HCT116 (cell line): ENCODE measurements at places on chromosomes 2 and 18. TPM values are rescaled to one million over a fixed set of nuclear protein-coding genes. Genes with fewer than 3 reads are reported as not detected.

ASXL3 gene
- not detected for total RNA-seq

CFC1 gene
- total RNA-seq: not detected

GALNT3 gene
- total RNA-seq: 9.8 TPM

HOXD4 gene
- total RNA-seq: 0.61 TPM

FAHD2A gene
- total RNA-seq: 25.4 TPM

RUFY4 gene
- total RNA-seq: 0.27 TPM

TGFA gene
- total RNA-seq: 50.1 TPM

POMC gene
- total RNA-seq: not detected

SLC9A4 gene
- 0.07 TPM for total RNA-seq

CRYGC gene
- not detected for total RNA-seq

DNA sequence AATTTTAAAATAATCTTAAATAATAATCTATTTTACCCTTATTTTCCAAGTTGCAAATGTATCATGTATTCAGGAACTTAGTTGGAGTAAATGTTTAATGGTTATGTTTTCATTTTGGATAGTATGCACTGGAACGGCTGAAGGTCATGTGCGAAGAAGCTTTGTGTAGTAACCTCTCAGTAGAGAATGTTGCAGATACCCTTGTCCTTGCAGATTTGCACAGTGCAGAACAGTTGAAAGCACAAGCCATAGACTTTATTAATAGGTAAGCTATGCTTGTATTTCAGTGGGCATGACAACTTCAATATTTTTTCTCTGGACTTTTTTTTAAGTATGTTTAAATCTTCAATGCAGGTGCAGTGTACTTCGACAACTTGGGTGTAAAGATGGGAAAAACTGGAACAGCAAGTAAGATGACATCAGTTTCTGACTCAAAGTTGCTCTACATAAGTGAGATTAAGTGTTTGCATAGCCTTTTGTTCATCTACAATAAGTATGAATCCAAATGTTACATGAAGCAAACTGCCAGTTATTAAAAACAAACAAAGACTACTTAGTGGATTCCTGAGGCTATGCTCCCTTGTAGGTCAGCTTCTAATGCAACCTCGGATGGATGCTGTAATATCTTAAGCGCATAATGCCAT, 63.1 kb downstream of the SPOPL start:
- no peaks in the 10 kb centered on the region for H3K4me1 ChIP-seq
- H3K27me3 ChIP-seq: no peaks in the 10 kb centered on the region
- H3K27ac ChIP-seq: no peak overlapping the region
- 0 out of 2 replicates have a peak, but pooled peaks cover 12% of the 10 kb centered on the region for H3K36me3 ChIP-seq

- no peak overlapping the region for H3K4me3 ChIP-seq
- no peaks in the 10 kb centered on the region for H3K4me1 ChIP-seq
- no peaks in the 10 kb centered on the region for H3K36me3 ChIP-seq
- H3K27ac ChIP-seq: no peak overlapping the region
- no peak for DNase-seq
These were observed 663.7 kb downstream of the PLCL1 start for GRCh38 chr2:198468136-198468535.

GRCh38 chr18:22846088-22846683, 86.9 kb upstream of the RBBP8 start:
- no peaks in the 10 kb centered on the region for H3K27me3 ChIP-seq
- H3K4me1 ChIP-seq: peaks cover 14% of the 10 kb centered on the region
- H3K36me3 ChIP-seq: no peaks in the 10 kb centered on the region

DNA sequence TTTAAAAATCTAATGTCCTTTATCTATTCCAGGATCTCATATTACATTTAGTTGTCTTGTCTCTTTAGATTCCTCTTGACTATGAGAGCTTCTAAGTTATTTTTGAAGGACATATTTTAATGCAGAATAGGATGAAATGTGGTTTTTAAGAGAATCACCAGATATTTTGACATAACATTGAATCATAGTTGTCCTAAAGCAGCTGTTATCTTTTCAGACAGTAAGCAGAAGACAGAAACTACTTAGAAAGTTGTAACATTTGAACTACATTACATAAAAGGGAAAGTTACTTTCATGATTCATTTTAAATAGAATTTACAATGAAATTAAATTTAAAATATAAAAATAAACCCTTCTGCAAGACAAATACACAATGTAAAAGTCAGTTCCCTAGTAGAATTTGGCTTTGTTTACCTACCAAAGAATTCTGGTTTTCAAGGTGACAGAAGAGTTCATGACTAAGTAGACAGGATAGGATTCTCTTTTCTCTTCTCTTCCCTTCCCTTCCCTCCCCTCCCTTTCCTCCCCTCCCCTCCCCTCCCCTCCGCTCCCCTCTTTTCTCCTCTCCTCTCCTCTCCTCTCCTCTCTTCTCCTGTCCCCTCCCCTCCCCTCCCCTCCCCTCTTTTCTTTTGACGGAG, 186.0 kb downstream of the DIS3L2 start:
- H3K27me3 ChIP-seq: no peaks in the 10 kb centered on the region
- no peak overlapping the region for H3K4me3 ChIP-seq
- H3K36me3 ChIP-seq: no peaks in the 10 kb centered on the region
- no peak overlapping the region for H3K27ac ChIP-seq
- no peaks in the 10 kb centered on the region for H3K4me1 ChIP-seq

- H3K4me3 ChIP-seq: no peak overlapping the region
- no peaks in the 10 kb centered on the region for H3K27me3 ChIP-seq
- no peak for DNase-seq
These were observed 5.2 kb upstream of the DLX2 start for GRCh38 chr2:172107690-172108586.

GRCh38 chr18:67651438-67651837, 134.9 kb upstream of the DSEL start:
- no peak overlapping the region for H3K4me3 ChIP-seq
- no peaks in the 10 kb centered on the region for H3K36me3 ChIP-seq
- H3K27ac ChIP-seq: no peak overlapping the region

DNA sequence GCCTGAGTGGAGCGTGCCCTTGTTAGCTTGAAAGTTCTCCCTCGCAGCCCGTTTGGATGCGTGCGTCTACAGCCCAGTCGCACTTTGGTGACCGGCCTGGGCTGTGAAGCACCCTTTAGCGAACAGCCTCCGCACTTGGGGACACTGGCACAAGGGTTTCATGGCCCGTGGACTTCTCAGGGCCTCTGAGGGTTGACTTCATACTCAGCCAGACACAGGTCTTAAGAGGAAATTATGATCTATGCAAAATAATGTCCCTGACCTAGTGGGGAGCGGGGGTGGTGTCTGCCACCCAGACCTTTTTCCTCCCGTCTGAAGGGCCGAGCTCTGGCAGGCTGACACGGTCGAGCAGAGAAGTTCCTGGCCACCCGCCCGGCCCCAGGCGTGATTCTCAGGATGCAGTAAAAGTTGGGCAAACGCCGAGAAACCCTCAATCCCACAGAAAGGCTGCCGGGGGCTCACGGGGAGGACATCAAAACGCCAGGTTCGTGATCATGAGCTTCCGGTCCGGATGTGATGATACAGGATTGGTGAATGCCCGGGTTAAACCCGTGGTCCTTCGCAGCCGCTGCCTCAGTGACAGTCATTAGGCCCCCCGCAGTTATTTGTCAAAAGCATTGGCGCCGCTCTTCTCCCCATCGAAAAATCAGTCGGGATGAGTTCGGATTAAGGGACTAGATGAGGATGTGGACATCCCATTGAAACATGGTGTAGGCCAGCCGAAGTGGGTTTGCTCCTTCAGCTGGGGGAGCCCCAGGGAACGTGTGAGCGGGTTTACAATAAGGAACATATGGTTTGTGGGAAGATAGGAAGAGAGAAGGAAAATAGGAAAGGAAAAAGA, 3.6 kb upstream of the PAX3 start:
- no peak overlapping the region for H3K4me3 ChIP-seq
- H3K27ac ChIP-seq: no peak overlapping the region
- H3K4me1 ChIP-seq: no peaks in the 10 kb centered on the region

DNA sequence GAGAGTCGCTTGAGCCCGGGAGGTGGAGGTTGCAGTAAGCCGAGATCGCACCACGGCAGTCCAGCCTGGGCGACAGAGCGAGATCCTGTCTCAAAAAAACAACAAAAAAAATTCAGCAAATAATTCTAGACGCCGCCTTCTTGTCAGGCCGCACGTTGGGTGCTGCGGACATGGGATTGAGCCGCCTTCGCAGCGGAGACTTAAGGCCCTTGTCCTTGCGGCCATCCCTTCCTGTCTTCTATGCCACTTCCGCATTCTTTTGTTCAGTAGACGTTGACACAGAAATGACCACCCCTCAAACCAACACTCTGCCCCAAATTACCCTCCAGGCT, 15.8 kb downstream of the PTPN18 start:
- H3K4me1 ChIP-seq: peaks cover 32% of the 10 kb centered on the region
- no peak for DNase-seq
- H3K4me3 ChIP-seq: peak overlapping the region; percentile 75
- H3K27ac ChIP-seq: peak overlapping the region; percentile 80

GRCh38 chr2:85537600-85538506, 1.1 kb upstream of the MAT2A start:
- peak overlapping the region; percentile 99 for H3K27ac ChIP-seq
- peaks cover 32% of the 10 kb centered on the region for H3K36me3 ChIP-seq
- H3K27me3 ChIP-seq: no peaks in the 10 kb centered on the region
- H3K4me1 ChIP-seq: peaks cover 14% of the 10 kb centered on the region; the same call in 1 of the 2 replicates
- DNase-seq: no peak
- peak overlapping the region; percentile 84 for H3K4me3 ChIP-seq

- no peak overlapping the region for H3K27ac ChIP-seq
- no peak for DNase-seq
- H3K4me3 ChIP-seq: no peak overlapping the region
- no peaks in the 10 kb centered on the region for H3K36me3 ChIP-seq
- no peaks in the 10 kb centered on the region for H3K4me1 ChIP-seq
- H3K27me3 ChIP-seq: no peaks in the 10 kb centered on the region
These were observed 1953.4 kb upstream of the LRRTM1 start for GRCh38 chr2:82257796-82258555.

DNA sequence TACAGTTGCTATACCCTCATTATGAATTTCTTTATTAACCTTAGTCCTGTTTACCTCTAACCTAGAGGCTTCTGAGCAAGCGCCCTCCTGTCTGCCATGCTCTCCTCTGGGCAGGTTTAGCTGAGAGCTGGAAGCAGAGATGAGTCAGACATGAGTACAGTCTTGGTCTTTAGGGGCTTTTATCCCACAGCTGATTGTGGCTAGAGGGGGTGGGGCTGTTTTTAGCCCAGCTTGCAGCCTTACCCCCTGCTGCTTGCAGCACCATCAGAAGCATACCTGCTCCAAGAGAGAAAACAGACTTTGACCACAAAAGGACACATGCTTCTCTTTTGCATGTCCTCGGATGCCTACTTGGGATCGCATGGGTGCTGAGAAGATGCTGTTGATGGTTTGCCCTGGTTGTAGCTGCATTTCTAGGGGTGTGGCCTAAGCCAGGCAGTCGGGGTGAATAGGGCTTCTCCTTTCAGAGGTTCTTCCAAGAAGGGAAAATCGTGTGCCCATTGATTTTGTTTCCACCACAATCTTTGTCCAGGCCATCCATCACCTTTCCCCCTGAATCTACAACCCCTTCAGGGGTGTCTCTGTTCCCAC, 115.0 kb upstream of the LGALSL start:
- no peak overlapping the region for H3K4me3 ChIP-seq
- no peaks in the 10 kb centered on the region for H3K4me1 ChIP-seq
- H3K36me3 ChIP-seq: no peaks in the 10 kb centered on the region
- H3K27me3 ChIP-seq: no peaks in the 10 kb centered on the region
- no peak overlapping the region for H3K27ac ChIP-seq
- no peak for DNase-seq

GRCh38 chr2:23508066-23508390, 123.0 kb downstream of the KLHL29 start:
- no peak for DNase-seq
- no peak overlapping the region for H3K4me3 ChIP-seq
- H3K4me1 ChIP-seq: no peaks in the 10 kb centered on the region
- H3K27ac ChIP-seq: no peak overlapping the region
- H3K36me3 ChIP-seq: no peaks in the 10 kb centered on the region
- no peaks in the 10 kb centered on the region for H3K27me3 ChIP-seq

DNA sequence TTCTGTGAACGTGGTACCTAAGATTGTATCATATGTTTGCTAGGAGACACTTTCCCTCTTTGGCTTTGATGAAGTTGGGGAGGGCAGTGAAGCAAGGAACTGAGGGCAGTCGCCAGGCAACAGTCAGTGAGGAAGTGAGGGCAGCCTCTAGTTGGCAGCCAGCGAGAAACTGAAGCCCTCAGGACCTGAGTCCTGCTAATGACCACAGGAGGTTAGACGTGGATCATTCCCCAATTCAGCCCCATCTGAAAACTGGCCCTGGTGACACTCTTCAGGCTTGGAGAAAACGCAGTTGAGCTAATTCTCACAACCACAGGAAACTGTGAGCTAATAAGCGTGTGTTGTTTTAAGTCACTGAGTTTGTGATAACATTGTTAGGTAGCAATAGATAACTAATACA, 84.5 kb upstream of the REG3G start:
- H3K4me3 ChIP-seq: no peak overlapping the region
- H3K27ac ChIP-seq: no peak overlapping the region
- H3K27me3 ChIP-seq: no peaks in the 10 kb centered on the region

GRCh38 chr2:224734949-224735348, 18.8 kb upstream of the CCDC195 start:
- DNase-seq: no peak
- no peaks in the 10 kb centered on the region for H3K4me1 ChIP-seq
- H3K27me3 ChIP-seq: no peaks in the 10 kb centered on the region
- no peak overlapping the region for H3K4me3 ChIP-seq

DNA sequence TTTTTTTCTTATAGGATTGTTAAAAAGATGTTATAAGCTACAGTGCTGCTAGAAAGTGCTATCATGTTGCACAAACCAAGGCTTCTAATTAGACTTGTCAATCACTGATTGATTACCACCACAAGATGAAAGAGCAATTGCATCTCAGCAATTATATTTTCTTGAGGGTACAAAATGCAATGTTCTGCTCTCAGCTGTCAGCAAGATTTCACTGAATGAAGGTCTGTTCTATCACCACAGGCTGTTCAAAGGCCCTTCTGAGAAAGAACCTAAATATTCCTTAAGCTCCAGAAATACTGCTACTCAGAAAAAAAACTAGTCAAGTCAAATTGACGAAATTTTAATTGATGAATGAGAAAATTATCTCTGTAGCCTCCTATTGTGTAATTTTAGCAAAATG, 301.9 kb upstream of the KYNU start:
- no peaks in the 10 kb centered on the region for H3K36me3 ChIP-seq
- no peaks in the 10 kb centered on the region for H3K4me1 ChIP-seq
- DNase-seq: no peak
- no peak overlapping the region for H3K27ac ChIP-seq
- no peaks in the 10 kb centered on the region for H3K27me3 ChIP-seq

DNA sequence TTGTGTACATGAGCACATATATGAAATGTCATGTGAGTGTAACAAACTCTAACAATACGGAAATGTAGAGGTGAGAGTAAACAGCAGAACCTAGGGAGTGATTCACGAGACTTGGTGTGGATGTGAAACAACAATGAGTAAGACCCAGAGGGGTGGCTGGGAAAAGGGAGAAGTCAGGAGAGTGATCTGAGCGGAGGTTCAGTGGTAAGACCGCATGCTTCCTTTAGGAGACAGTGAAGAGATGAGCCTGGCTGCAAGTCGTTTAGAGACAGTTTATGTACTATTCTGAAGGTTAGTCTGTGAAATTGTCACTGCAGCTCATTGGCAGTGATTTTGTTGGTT, 150.6 kb downstream of the PRPF40A start:
- DNase-seq: no peak
- H3K27me3 ChIP-seq: no peaks in the 10 kb centered on the region
- H3K4me3 ChIP-seq: no peak overlapping the region
- no peaks in the 10 kb centered on the region for H3K36me3 ChIP-seq
- no peak overlapping the region for H3K27ac ChIP-seq
- no peaks in the 10 kb centered on the region for H3K4me1 ChIP-seq
